Activated naive CD8-positive, alpha-beta T cell treated with anti-CD3 and anti-CD28 coated beads for 36 hours (primary cell): ENCODE measurements at places on chromosomes 16 and 17. TPM values are rescaled to one million over a fixed set of nuclear protein-coding genes. Genes with fewer than 3 reads are reported as not detected.

Gene TBC1D3H
- total RNA-seq = not detected

Gene EMP2
- not detected for total RNA-seq

Gene C1QTNF8
- not detected for total RNA-seq

Gene PMP22
- total RNA-seq = 0.21 TPM

Gene MPP2
- 6.5 TPM for total RNA-seq
